Activated CD4-positive, alpha-beta T cell treated with anti-CD3 and anti-CD28 coated beads, Interleukin-2, Interleukin-4, amounts not matched to agents 100 ng/mL and 50 ng/mL, durations not matched to agents 16 hours and 8 hours (primary cell): ENCODE measurements at places on chromosomes 2 and 18.

DNA sequence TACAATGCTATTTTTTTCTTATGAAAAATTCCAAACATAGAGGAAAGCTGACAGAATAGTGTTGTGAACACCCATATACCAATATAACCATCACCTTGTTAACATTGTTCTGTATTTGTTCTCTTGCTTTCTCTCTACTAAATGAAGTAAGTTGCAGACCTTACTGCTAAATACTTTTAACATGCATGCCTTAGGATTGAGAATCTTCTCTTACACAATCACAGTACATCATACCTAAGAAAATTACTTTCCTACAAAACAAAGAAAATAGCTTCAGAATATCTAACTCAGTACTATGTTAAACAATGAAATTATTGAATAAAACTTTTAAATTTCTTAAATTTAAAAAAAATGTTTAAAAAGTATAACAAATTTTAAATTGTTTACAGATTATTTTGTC, 136.5 kb downstream of the UBR3 start:
- no peak for DNase-seq

DNA sequence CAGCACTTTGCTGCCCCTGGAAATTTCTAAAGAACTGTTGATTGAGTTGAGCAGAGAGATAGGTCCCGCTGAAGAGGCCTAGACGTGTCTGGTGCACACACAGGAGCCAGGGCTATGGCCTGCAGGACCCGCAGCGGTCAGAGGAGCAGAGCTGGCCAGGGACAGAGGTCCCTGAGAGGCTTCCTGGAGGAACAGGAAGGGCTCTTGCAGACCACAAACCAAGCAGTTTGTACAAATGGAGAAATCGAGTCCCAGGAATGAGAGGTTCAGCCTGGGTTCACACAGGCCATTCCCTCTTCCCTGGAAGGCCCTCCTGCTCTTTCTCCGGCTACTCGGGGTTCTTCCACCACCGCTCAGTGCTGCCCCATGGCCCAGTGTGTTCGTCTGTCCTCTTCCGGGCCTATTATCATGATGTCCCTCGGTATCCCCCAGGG, 1.2 kb upstream of the BIN1 start:
- no peak for DNase-seq

- no peak for DNase-seq
Measured at GRCh38 chr2:101349893-101350662, 37.2 kb downstream of the CREG2 start.

GRCh38 chr2:168993538-168993937, 37.6 kb downstream of the ABCB11 start:
- no peak for DNase-seq

GRCh38 chr2:160674146-160674750, 180.6 kb upstream of the RBMS1 start:
- no peak for DNase-seq

GRCh38 chr18:12009581-12010140, 28.4 kb downstream of the IMPA2 start:
- no peak for DNase-seq

- DNase-seq: no peak
Measured at GRCh38 chr2:19790291-19790690, 111.5 kb downstream of the TTC32 start.
